ENCODE measurements at places on chromosomes 4 and X.

DNA sequence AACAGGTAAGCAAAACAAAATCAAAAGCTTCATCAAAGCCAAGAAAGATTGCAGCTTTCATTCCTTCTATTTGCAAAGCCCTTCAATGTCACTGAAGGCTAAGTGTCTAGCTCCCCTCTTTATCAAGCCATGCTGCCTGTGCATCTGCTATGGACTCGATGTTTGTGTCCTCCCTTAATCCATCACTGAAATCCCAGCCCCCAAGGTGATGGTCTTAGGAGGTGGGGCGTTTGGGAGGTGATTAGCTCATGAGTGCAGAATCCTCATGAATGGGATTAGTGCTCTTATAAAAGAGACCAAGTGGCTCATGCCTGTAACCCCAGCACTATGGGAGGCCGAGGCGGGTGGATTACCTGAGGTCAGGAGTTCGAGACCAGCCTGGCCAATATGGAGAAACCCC, 6.9 kb upstream of the TRIM2 start:
- DNase-seq, result no peak

DNA sequence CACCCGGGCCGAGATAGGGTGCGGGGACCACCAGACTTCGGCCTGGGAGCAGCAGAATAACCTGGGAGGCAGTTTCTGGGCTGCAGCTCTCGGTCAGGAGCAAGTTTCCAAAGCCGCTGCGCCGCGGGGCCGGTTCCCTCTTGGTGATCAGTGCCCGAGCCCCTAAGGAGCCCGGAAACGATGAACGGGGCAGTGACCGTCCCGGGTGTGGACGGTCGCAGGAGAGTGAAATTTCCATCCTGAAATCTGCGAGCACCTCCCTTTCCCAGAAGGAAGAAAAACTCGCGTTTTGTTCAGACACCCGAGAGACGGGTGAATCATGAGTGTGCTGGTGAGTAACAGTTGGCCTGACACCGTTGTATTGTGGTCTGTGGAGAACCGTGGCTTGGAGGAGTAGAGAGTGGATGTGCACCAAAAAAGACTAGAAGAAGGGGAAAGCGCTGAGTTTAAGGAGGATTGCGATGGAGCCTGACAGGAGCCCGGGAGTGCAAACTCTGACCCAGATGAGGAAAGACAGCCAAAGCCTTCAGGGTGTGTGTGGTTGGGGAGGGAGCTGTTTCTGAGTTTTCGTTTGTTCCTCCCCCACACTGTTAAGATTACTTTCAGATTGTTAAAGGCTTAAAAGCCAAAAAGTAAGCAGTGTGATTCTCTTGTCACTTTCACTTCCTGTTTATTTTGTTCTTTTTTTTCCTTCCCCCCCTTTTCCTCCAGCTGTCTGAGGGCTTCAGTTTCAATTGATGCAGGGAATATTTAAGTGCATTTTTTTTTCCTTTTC, 828 bp downstream of the MCUB start:
- DNase-seq, result peak; percentile 52

GRCh38 chr4:79833857-79834256, 239.2 kb downstream of the ANTXR2 start:
- DNase-seq, result no peak

DNA sequence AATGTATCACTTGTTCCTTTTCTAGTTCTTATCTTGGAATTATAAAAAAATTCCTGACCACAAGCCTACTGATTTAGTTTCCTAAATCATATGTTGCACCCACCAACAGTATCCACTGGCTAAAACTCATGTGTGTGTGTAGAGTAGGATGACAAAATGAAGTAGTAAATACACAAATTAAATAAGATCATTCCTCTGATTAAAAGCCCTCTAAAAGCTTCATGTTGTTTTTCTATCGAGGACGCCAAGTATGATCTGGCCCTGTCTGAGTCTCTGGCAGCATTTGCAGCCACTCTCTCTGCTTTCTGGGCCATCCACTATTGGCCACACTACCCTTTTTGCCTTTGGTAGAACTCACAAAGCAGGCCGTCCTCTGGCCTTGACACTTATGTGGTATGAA, 183.4 kb downstream of the PACRGL start:
- DNase-seq, result no peak

- DNase-seq, result no peak
Measured at GRCh38 chr4:69154021-69154420, 57.7 kb downstream of the UGT2B7 start.

DNA sequence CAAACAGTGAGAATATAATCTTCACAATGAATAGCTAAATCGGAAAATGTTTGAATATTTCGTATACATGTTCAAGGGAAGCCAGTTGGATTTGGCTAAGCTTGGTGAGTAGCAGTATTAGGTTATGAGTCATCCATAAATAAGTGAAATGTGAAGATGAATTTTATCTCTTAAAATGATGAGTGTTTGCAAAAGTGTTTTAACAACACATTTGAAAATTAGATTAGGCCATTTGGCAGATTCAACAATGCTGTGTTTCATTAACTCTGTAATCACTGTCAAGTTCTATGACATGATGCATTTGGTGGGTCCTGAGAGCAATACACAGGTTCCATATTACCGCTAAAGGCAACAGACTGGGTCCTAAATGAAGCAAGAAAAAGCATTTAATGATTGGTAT, 301.9 kb upstream of the PRPS2 start:
- no peak for DNase-seq

- DNase-seq, result no peak
Measured at GRCh38 chr4:60619531-60620305, 580.4 kb upstream of the ADGRL3 start.

DNA sequence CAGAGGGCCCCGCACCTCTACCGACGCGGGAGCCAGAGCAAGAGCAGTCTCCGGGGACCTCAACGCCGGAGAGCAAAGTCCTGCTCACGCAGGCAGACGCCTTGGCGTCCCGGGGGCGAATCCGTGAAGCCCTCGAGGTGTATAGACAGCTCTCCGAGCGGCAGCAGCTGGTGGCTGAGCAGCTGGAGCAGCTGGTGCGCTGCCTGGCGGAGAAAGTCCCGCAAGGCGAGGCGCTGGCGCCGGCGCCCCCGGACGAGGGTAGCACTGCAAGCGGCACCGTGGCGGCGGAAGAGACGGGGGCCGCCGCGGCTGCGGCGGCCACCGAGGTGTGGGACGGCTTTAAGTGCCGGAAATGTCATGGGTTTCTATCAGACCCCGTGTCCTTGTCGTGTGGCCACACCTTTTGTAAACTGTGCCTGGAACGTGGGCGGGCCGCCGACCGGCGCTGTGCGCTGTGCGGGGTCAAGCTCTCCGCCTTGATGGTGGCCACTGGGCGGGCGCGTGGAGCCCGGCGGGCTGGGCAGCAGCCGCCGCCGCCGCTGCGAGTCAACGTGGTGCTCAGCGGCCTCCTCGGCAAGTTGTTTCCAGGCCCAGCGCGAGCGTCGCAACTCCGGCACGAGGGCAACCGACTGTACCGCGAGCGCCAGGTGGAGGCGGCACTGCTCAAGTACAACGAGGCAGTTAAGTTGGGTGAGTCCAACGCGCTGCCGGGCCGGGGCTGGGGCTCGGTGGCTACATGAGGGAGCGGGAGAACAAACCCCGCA, 672 bp downstream of the LONRF3 start:
- peak; percentile 37 for DNase-seq

GRCh38 chr4:155612074-155612473, 54.6 kb upstream of the GUCY1A1 start:
- no peak for DNase-seq

- DNase-seq, result no peak
Measured at GRCh38 chr4:147996859-147997258, 265.0 kb downstream of the ARHGAP10 start.

GRCh38 chr4:16196482-16197393, 29.5 kb downstream of the TAPT1 start:
- DNase-seq, result no peak

- no peak for DNase-seq
Measured at GRCh38 chr4:68193194-68193593, 52.3 kb downstream of the TMPRSS11B start.
